ENCODE measurements at places on chromosomes 12 and 14. TPM values are rescaled to one million over a fixed set of nuclear protein-coding genes. Genes with fewer than 3 reads are reported as not detected.

Gene IL26
- total RNA-seq = not detected

Gene SLCO1C1
- total RNA-seq = 0.91 TPM

Gene NTN4
- total RNA-seq = 83.2 TPM

Gene PPFIA2
- total RNA-seq = 9.4 TPM

Gene LAG3
- 1.3 TPM for total RNA-seq

Gene BIN2
- total RNA-seq = 15.6 TPM

Gene GPRC5A
- total RNA-seq = 60.6 TPM

Gene SLC22A17
- total RNA-seq = 35.3 TPM

Gene PFKM
- 67.7 TPM for total RNA-seq

Gene DPY19L2
- total RNA-seq = 24.5 TPM

Gene LMO3
- 3.7 TPM for total RNA-seq

Gene NRL
- total RNA-seq = 4.9 TPM

Gene CCDC197
- total RNA-seq = not detected

Gene CCDC175
- total RNA-seq = not detected

Gene TMEM253
- total RNA-seq = 0.41 TPM

Gene TAS2R9
- not detected for total RNA-seq

Gene C14orf132
- total RNA-seq = 17.5 TPM

Gene CLEC12A
- 4.8 TPM for total RNA-seq

Gene SLC17A8
- total RNA-seq = 0.16 TPM

Gene LIN7A
- total RNA-seq = 9.7 TPM

Gene DDX11
- total RNA-seq = 29.9 TPM

Gene TAS2R42
- total RNA-seq = not detected

Gene KRT4
- not detected for total RNA-seq

All from kidney (tissue), 22 donors.